ENCODE measurements at places on chromosomes 1 and 21.
A peak's percentile ranks its signal among the peaks of the same experiment; 100 is the strongest.

- no peak for DNase-seq
These were observed 76.9 kb downstream of the DDX20 start for GRCh38 chr1:111832521-111833155.

- DNase-seq, result peak; percentile 97
These were observed 30.4 kb downstream of the ZNF281 start for GRCh38 chr1:200379432-200379757.

- no peak for DNase-seq
These were observed 37.4 kb downstream of the DOP1B start for GRCh38 chr21:36194024-36194423.

- no peak for DNase-seq
These were observed 41.9 kb upstream of the TNFRSF1B start for GRCh38 chr1:12124693-12125421.

GRCh38 chr1:36387141-36387949, 1.6 kb upstream of the STK40 start:
- no peak for DNase-seq

DNA sequence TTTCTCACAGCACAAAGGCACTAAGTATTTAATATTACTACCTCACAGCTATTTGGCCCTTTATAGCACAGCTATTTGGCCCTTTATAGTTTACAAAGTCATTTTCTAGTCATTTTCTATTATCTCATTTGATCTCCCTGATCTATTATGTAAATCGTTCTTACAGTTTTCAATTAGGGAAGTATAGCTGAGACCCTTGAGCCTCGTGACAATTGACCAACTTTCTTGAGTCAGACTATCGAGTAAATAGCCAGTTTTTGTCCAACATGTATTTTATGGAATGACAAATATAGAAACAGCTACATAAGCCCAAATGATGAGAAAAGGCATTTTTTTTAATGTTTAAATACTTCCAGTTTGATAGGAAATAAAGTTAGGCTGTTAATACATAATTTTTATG, 7.0 kb upstream of the ANGPTL1 start:
- no peak for DNase-seq

DNA sequence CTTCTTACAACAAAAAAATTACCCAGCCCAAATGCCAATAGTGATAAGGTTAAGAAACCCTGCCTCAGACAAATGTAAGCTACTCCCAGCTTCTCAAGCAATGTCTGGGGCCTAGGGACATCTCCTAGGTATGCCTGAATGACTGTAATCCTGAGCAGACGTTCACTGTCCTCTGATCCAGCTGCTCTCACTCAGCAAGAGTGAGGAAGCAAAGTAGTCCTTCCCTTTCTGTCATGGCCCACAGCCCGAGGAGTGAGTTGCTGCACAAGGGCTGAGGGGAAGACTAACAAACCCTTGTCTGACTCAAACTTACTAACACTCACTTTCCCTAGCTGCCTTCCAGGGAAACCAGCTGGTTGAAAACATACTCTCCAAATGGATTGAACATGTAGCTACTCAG, 124.9 kb upstream of the TNFSF4 start:
- no peak for DNase-seq

- no peak for DNase-seq
These were observed 271.7 kb upstream of the C1orf174 start for GRCh38 chr1:4171480-4172450.

- no peak for DNase-seq
These were observed 415.7 kb downstream of the PTPRU start for GRCh38 chr1:29651684-29652665.

- DNase-seq, result no peak
These were observed 24.5 kb upstream of the GNPAT start for GRCh38 chr1:231216498-231216897.

- DNase-seq, result no peak
These were observed 16.7 kb upstream of the DISP1 start for GRCh38 chr1:222798116-222798515.

DNA sequence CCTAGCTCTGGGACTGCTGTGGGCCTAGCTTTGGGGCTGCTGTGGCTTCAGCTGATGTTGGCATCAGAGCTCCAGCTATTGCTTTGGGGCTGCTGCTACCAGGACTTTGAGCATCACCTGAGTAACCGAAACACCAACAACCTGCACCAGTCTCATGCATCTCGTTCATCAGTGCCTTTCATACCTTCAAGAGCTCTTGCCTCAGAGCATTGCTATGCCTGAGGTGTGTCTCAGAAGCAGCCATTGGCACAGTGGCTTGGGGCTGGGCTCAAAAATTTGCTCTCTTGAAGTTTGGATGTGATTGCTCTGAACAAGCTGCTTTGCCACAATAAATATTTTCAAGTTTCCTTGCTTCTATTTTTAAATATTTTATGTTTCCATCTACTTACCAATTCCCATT, 6.7 kb upstream of the LCE2D start:
- no peak for DNase-seq

GRCh38 chr1:234507089-234507488, 28.1 kb upstream of the TARBP1 start:
- DNase-seq, result no peak

DNA sequence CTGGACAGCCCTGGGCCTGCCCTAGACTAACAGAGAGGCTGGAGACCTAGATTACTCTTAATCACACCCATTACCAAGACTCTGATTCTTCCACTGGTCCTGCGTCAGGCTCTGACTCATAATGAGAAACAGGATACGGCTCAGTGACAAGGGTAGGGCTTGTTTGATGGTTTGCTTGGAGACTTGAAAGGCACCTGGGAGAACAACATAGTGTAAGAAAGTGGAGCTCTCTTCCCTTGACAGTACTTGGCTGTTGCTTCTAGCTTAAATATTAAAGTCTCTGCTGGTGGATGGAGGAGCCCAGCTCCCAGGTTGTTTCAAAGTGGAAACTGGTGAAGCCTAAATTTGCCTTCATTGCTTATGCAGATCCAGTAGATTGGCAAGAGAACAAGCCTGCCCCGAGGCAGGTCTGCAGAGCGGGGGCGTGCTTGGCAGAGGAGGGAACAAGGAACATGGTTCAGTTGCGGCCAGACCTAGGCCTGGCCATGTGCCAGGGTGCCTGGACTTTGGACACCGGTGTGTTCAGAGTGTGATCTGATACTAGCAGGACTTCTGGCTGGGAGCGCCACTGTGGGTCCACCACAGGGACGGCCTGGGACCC, 480.6 kb downstream of the CAMTA1 start:
- DNase-seq, result no peak

DNA sequence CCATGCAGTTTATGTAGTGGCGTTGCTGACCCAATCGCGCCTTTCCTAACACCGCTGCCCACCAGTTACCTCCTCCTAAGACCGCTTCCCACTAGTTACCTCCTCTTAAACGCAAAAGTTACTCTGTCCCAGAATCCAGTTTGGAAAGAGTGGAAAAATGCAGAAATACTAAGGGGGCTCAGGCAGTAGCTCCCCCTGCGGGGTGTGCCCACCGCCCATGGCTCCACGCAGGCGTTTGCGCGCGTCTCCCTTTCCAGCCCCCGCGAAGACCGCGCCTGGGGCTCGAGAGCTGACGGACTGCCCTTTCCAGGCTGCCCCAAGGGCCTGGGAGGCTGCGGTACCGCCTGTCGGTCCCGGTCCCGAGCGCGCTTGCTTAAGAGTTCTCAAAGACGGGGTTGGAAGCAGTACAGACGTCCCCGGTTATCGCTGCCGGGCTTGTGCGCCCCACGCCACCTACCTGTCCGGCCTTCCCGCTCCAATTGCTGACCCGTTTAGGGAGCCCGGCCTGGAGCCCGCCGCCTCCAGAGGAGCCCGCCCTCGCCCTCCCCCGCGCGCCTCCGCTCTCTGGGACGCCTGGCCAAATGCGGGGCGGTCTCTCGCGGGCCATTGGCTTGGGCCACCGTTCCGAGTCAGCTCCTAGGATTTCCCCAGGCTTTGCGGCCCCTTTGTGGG, 414.1 kb upstream of the ESRRG start:
- no peak for DNase-seq

DNA sequence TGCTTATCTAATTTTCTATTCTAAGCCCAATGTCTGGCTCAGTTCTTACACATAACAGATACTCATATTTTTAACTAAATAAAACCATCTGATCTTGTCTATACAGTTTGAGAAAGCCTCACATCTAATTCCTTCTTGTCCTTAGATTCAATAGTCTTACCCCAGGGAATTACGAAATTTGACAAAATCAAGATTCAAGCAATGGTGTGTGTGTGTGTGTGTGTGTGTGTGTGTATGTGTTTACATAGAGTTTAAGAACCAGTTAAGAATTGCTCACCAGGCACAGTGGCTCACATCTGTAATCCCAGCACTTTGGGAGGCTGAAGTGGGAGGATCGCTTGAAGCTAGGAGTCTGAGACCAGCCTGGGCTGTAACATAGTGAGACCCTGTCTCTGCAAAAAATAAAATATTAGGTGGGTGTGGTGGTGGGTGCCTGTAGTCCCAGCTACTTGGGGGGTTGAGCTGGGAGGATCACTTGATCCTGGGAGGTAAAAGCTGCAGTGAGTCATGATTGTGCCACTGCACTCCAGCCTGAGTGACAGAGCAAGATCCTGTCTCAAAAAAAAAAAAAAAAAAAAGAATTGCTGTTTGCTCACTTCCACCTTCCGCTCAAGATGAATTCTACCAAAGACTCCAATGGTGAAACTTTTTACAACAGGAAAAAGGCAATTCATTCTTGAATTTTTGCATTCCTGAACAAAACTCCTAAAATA, 6.2 kb downstream of the WDR64 start:
- DNase-seq, result no peak

DNA sequence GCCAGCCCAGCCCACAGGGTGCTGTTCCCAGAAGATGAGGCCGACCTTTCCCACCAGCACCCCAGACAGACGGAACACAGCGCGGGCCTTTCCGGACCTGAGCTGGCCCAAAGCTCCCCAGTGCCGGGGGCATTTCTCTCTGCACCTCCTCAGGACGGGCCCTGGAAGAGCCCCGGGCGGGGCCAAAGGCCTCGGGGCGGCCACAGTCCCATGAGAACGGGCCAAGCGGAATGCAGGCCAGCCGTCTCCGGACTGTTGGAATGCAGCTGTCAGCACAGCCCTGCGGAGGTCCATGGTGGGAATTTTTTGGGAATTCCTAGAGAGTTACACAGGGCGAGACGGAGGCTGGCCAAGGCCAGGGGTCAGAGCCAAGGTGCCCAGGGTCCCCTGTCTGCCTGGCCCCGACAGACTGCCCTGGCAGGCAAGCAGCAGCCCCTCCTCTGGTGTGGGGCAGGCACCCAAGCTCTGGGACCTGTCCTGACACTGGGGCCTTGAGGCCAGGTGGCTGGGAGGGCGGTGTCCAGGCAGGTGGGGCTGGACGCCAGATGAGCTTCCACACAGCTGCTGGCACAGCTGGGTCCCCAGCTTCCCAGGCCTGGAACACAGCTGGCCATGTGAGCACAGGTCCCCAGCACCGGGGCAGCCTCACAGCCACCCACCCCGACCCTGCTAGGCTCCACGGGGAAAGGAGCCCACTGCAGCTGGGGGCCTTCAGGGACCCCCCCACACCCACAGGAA, 63.0 kb downstream of the MEGF6 start:
- DNase-seq, result no peak

- DNase-seq, result no peak
These were observed 2.4 kb downstream of the DNAJC6 start for GRCh38 chr1:65311760-65312159.

DNA sequence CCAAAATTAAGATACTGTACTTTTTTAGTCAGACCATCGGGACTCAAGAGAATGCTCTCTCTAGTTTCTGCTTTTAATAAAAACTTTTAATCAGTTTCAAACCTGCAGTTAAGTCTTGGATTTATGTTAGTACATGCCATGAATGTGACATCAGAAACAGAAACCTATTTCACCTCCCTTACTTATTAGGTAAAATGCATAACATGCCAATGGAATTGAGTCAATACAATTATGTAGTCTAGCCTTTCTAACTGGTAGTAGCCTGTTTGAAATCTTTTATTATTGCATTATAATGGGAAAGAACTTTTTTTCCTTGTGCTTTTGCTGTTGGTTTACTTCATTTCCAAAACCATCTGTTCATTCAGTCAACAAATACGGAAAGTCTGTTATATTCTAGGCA, 4.8 kb downstream of the PHACTR4 start:
- DNase-seq, result peak; percentile 62

GRCh38 chr1:17992800-17993199, 114.8 kb upstream of the IGSF21 start:
- DNase-seq, result no peak

DNA sequence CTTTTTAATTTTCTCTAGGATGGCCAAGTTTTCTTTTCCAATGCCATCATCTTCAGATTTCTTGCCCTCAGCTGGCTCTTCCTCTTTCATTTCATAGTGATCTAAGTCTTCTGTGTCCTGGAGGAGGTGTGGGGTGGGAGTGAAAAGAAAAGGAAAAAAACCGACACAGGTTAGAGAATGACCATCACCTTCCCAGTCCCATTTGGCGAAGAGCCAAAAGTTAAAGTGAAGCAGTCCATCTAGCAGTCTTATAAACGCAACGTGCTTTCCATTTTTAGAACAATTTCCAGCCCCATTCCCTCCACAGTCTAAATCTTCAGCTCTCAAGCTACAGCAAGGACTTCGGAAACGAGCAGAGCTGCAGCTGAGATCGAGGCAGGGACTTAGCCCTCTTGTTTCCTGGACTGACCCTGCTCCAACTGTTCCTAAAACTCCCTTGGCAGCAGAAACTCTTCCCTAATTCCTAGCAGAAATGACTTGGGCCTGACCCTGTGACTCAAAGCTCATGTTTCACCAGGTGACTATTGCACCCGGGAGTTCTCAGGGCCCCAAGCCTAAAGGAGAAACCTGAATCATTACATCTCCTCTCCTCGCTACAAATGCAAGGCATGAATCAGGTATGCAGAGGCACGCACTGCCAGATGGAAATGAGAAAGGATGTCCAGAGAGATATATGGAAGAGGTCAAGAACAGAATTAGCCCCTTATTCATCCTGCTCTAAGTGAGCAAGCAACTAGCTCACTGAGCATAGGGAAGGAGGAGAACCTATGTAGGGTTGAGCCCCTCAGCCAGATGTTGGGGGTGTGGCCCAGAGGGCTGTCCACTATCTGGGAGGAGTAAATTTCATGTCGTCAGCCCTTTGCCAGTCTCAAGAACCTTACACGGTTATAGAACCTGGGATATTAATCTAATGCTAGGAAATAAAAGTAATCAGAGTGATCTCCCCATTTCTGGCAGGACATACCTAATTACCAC, 5.1 kb downstream of the UBE2Q1 start:
- no peak for DNase-seq

DNA sequence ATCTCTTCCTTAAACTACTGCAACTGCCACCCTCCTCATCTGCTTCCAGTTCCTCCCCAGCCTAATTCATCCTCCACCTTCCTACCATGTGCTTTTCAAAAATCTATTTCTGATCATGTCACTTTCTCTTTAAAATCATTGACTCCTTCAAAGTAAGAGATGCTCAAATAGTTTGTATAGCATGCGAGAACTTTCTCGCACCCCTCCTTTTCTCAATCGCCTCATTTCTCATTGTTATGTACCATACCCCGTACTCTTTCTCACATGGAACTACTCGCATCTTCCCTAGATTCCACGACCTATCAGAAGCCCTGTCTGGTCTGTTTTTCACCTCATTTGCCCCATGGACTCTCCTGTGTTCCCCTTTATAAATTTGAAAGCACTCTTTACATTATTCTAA, 238.2 kb downstream of the NRIP1 start:
- DNase-seq, result no peak

GRCh38 chr1:55531644-55532043, 316.5 kb upstream of the USP24 start:
- no peak for DNase-seq

All from AG04449 (cell line).